ENCODE measurements at places on chromosomes 11 and 22. TPM values are rescaled to one million over a fixed set of nuclear protein-coding genes. Genes with fewer than 3 reads are reported as not detected.

Gene GLB1L3
- not detected for total RNA-seq

Gene KCNJ1
- not detected for total RNA-seq

Gene ACR
- total RNA-seq: not detected

Gene NUMA1
- total RNA-seq: 44.8 TPM

Gene SLC29A2
- 5.8 TPM for total RNA-seq

Gene IL17RA
- 5.3 TPM for total RNA-seq

Gene KRTAP5-1
- not detected for total RNA-seq

Gene NPAS4
- not detected for total RNA-seq

Gene ALKBH8
- 9.0 TPM for total RNA-seq

Gene SGSM1
- 0.33 TPM for total RNA-seq

Gene PRRG4
- total RNA-seq: 1.2 TPM

Gene USP35
- 9.6 TPM for total RNA-seq

Gene PEX16
- total RNA-seq: 10.8 TPM

Gene OR5B17
- total RNA-seq: not detected

Gene DCDC1
- 0.60 TPM for total RNA-seq

Gene ZNF74
- total RNA-seq: 4.4 TPM

Gene PANX1
- 22.5 TPM for total RNA-seq

Gene SPTBN2
- 9.3 TPM for total RNA-seq

Gene TP53AIP1
- total RNA-seq: not detected

Gene CHCHD10
- 162 TPM for total RNA-seq

Gene HBB
- not detected for total RNA-seq

Gene SAA1
- total RNA-seq: 0.91 TPM

Gene RAB38
- total RNA-seq: 1.0 TPM

Gene GTSE1
- 32.0 TPM for total RNA-seq

Gene CASP1
- total RNA-seq: not detected

Gene PAFAH1B2
- total RNA-seq: 45.0 TPM

Gene RIMBP3C
- 0.13 TPM for total RNA-seq
